ENCODE measurements at places on chromosomes 12 and 14.
A peak's percentile ranks its signal among the peaks of the same experiment; 100 is the strongest.

- no peak for DNase-seq
Observed at GRCh38 chr14:100441271-100441947, 118.3 kb downstream of the SLC25A47 start.

GRCh38 chr14:78341827-78342389, 171.7 kb downstream of the NRXN3 start:
- no peak for DNase-seq

GRCh38 chr14:21704338-21704737, 30.7 kb upstream of the OR4E1 start:
- no peak for DNase-seq

- DNase-seq = no peak
Observed at GRCh38 chr12:125201940-125202339, 136.7 kb downstream of the AACS start.

DNA sequence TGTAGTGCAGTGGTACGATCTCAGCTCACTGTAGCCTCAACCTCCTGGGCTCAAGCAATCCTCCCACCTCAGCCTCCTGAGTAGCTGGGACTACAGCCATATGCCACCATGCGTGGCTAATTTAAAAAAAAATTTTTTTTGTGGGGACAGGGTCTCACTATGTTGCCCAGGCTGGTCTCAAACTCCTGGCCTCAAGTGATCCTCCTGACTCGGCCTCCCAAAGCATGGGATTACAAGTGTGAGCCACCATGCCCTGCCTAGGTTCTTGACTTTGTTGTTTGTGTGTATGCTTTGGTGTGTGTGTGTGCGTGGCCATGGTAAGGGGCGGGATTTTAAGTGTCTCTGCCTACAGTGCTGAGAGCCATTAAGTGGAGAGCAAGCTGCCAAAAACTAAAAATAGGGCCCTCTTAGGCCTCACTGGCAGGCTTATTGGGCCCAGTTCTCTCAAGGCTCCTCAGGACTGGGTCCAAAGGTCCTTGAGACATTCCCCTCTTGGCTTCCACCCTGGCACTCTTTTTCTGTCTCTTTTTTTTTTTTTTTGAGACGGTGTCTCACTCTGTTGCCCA, 5.1 kb downstream of the COX14 start:
- no peak for DNase-seq

DNA sequence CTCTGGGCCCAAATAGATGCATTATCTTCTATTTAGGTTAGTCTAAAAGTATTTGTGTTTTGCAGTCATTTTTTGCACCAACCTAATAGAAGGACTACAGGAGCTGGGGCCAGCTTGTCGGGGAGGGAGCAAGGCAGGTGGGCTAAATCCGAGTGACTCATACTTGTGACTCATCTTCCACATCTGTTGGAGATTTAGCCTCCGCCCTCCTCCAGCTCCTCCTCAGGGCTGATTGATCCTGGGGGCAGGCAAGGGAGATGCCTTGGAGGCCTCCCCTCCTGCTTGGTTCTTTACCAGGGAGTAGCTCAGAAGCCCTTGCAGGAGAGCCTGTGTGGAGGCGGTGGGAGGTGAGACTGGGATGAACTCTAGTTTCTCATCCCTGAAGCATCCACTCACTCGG, 27.9 kb downstream of the RHOF start:
- DNase-seq = peak; percentile 94

DNA sequence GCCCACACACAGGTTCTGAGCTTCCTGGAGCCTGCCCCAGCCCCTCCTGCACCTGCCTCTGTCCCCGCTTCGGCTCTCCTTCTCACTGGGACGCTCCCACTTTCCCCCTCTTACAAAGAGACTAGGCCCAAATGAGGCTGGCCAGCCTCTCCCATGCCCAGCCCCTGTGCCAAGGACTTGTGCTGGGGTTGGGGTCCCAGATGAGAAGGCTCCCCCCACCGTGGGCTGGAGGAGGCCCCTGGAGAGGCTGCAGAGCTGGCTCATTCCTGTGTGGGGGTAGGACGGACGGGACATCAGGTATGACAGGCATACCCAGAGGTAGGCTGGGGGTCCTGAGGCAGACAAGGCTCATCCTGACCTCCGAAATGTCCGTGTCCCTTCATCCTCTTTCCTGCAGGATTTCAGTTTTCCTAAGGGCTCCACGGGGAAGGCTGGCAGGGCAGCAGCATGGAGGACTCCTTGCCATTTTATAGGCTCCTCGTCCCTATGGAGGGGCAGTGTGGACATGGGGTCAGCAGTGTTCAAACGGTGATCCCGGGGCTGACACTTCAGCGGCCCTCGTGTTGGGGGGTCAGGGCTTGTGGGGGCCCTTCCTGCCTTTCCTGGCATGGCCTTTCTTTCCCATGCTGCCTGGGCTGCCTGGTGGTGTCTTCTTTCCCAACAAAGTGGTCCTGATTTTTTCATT, 49.1 kb upstream of the MEG3 start:
- DNase-seq = no peak

DNA sequence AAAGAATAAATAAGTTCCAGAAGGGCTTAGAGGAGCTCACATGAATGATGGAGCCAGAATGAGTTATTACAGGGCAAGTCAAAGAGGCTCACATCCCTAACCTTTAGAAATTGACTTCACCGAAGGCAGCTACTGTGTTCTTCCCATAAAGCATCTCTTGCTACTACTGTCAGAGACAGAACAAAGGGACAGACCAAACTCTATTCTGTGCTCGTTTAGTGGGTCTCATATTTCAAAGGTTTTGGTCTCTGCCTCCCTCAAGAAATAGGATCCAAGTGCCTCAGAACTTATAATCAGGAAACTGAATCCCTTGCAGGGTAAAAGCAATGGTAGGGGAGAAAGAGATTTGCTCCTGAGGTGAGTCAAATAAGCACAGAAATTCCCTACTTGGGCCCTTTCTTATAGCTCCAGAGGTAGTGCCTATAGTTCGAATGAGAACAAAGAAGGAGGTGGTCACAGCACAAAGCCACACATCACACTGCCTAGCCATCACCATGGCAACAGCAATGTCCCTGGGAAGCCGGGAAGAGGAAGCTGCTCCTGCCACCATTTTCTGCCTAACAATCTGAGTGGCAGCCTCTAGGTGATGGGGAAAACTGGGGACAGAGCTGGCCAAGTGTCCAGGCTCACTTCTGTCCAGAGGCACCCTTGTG, 294.9 kb downstream of the FOXN3 start:
- DNase-seq = no peak

DNA sequence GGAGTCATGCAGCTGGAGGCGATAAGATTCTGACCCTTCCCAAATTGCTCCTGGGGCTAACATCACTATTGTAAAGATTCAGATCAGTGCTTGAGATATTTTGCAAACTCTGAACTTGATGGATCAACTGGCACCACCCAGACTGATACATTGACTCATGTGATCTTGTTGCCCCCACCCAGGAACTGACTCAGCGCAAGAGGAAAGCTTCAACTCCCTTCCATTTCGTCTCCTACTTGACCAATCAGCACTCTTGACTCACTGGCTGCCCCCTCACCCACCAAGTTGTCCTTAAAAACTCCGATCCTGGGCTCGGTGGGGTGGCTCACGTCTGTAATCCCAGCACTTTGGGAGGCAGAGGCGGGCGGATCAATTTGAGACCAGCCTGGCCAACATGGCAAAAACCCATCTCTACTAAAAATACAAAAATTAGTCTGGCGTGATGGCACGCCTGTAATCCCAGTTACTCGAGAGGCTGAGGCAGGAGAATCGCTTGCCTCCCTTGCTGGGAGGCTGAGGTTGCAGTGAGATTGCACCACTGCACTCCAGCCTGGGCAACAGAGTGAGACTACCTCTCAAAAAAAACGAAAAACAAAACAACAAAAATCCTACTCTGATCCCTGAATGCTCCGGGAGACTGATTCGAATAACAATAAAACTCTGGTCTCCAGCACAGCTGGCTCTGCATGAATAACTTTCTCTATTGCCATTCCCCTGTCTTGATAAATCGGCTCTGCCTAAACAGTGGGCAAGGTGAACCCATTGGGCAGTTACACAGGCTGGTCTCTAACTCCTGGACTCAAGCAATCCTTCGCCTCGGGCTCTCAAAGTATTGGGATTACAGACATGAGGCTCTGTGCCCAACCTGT, 9.8 kb upstream of the ARF6 start:
- DNase-seq = no peak

DNA sequence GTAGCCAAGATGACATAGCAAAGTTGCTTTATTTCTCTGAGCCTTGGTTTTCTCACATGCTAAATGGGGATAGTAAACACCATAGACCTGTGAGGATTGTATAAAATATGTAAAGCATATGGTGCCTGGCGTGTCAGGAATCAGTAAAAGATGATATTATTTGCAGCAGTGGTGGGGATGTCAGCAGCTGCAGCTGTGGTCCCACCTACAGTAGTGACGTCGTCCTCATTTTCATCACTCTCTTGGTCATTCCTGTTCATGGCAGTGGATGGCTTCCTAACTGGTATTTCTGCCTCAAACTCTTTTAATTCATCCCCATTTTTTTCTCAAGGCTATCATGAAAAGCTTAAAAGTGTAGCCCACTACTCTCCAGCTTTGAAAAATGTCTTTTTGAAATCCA, 12.1 kb downstream of the BMAL2 start:
- peak; percentile 18 for DNase-seq

DNA sequence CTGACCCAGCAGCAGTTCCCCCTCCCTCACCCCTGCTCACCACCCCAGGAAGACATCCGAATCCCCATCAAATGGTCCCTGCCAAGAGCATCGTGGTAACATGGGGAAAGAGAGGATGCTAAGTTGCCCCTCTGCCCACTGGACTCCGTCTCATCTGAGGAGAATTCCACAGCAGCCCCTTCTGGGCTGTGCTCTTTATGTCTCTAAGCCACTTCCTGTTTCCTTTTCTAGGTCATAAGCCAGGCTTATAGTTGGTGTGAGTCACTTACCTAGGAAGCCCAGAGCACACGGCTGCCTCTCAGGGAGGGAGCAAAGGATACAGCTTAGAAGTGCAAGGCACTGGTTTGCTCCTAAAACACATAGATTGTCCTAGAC, 76.0 kb downstream of the VCPKMT start:
- DNase-seq = peak; percentile 78
